ENCODE measurements at places on chromosomes 12 and 14.
A peak's percentile ranks its signal among the peaks of the same experiment; 100 is the strongest.

DNA sequence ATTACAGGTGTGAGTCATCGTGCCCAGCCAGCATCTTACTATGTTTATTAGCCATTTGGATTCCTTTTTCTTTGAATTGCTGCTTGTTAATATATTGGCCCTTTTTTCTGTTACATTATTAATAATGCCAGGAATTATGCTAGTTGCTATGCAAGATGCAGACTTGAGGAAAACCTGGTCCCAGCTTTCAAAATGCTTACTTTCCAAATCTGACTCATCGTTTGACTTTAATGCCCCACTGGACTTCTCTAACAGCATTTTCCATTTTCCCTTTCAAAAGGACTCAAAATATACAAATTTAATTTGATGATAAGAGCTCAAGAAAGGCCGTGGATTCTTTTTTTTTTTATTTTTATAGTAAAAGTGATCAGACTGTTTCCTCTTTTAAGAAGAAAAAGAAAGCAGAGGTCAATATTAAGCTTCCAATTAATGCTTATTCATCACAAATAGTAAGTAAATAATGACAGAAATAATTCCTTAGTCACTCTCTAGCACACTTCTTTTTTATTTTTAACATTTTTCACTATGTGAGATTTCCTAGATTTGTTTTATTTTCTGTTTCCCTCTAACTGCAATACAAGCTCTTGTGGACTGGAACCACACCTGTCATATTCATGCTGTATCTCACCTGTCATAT, 146.1 kb upstream of the FGD4 start:
- no peak for DNase-seq

DNA sequence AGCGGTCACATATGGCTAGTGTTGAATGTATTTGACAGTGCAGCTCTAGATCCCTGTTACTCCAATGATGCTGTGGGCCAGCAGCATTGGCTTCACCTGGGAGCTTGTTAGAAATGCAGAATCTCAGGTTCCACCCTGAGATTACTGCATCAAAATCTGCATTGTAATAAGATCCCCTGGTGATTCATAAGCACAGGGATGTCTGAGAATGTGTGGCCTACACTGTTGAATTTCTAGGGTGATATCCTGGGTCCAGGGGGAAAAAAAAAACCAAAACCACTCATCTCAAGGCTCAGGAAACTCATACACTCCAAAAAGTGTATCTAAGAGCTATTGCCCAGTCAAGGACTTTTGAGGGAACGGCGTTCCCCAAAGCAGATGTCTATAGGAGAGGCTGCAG, 196.8 kb downstream of the PPM1H start:
- DNase-seq = no peak

GRCh38 chr14:81594012-81594411, 60.4 kb upstream of the SEL1L start:
- DNase-seq = no peak

GRCh38 chr12:127284870-127285431, 982.0 kb upstream of the TMEM132C start:
- DNase-seq = no peak

- DNase-seq = peak; percentile 25
Measured at GRCh38 chr12:131242741-131243496, 289.2 kb downstream of the ADGRD1 start.

GRCh38 chr14:51430633-51431032, 190.6 kb downstream of the TMX1 start:
- no peak for DNase-seq

DNA sequence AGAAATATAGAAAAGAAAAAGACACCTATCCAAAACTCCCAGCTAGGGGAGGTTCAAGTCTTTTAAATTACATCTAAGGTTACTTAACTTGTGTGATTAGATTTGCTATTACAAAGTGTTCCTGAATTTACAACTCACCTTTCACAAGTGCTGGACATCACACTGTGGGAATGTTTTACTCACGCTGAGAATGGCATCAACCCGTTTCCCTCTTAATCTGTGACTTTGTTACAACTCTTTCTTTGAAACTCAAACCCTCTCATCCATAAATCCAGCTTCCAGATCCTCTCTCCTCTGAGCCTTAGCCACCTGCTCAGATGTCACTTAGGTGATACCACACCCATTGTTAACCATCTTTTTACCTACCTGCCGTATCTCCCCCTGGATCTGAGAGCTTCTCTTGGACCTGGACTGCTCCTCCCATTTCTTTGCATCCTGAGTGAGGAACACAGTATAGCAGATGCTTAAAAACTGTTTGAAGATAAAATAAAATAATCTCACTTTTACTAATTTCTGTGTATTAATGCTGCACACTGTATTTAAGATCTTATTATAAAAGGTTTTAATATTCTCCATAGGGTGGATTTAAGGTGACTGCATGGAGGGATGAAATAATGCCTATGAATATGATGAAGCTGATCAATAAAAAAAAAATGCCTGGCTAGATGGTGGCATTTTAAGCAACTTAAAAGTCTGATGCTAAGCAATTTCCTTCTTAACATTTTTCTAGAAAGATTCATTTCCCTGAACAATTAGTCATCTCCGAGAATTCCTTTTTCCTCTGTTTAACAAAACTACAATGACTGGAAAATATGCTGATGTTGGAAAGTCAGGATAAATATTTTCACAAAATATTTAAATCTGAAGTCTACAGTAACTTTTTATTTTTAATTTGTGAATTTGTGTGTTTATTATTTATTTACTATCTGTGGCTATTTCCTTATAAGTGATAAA, 39.1 kb upstream of the NAP1L1 start:
- no peak for DNase-seq

- DNase-seq = no peak
Measured at GRCh38 chr12:7961395-7962178, 25.6 kb upstream of the SLC2A3 start.

GRCh38 chr12:57226588-57227314, 2.8 kb upstream of the SHMT2 start:
- DNase-seq = no peak

GRCh38 chr12:100717733-100718067, 76.9 kb upstream of the ANO4 start:
- no peak for DNase-seq

- DNase-seq = no peak
Measured at GRCh38 chr12:124883263-124884130, 19.8 kb upstream of the SCARB1 start.

DNA sequence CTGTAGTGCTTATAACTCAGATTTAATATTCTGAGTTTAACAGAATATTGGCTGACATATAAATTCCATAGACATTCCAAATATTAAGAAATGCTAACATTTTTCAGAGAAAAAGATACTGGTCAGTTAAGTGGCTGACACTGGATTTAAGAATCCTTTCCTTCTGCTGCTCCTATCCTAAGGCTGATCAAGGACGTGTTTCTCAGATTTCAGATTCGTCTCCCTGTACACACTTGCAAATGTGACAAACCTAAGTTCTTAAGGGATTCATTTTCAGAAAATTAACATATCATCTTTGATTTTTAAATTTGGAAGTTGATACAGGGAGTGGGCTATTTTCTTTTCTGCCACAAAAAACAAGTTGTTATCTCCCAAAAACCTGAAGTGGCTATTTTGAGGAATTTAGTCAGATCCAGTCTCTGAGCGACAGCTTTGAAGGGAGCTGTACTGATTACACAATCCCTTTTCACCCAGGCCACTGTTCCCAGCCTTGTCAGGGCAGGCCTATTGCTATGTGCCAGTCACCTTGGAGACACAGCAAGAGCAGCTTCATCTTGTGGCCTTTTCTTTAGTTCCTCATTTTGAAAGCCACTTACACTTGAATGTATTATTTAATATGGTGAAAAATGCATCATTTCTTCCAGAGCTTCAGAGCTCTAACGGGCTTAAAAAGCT, 370.6 kb downstream of the KCNH5 start:
- DNase-seq = no peak

GRCh38 chr12:27464220-27464554, 17.7 kb downstream of the SMCO2 start:
- no peak for DNase-seq

GRCh38 chr12:106090591-106091445, 47.9 kb downstream of the NUAK1 start:
- no peak for DNase-seq

- DNase-seq = no peak
Measured at GRCh38 chr12:11863478-11863906, 207.2 kb upstream of the BCL2L14 start.

DNA sequence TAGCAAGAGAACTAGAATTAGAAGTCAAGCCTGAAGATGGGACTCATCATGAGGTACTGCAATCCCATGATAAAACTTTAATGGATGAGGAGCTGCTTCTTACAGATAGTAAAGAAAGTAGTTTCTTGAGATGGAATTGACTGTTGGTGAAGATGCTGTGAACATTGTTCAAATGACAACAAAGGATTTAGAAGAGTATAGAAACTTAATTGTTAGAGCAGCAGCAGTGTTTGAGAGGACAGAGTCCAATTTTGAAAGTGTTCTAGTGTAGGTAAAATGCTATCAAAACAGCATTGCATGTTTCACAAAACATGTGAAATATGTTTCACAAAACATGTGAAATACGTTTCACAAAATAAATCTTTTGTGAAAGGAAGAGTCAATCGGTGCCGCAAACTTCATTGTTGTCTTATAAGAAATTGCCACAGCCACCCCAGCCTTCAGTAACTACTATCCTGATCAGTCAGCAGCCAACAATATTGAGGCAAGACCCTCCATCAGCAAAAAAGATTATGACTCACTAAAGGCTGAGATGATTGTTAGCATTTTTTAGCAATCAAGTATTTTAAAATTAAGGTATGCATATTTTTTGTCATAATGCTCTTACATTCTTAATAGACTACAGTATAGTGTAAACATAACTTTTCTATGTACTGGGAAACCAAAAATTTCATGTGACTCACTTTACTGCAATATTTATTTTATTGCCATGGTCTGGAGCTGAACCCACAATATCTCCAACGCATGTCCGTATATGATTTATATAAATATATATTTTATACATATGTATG, 173.4 kb upstream of the BMP4 start:
- no peak for DNase-seq

DNA sequence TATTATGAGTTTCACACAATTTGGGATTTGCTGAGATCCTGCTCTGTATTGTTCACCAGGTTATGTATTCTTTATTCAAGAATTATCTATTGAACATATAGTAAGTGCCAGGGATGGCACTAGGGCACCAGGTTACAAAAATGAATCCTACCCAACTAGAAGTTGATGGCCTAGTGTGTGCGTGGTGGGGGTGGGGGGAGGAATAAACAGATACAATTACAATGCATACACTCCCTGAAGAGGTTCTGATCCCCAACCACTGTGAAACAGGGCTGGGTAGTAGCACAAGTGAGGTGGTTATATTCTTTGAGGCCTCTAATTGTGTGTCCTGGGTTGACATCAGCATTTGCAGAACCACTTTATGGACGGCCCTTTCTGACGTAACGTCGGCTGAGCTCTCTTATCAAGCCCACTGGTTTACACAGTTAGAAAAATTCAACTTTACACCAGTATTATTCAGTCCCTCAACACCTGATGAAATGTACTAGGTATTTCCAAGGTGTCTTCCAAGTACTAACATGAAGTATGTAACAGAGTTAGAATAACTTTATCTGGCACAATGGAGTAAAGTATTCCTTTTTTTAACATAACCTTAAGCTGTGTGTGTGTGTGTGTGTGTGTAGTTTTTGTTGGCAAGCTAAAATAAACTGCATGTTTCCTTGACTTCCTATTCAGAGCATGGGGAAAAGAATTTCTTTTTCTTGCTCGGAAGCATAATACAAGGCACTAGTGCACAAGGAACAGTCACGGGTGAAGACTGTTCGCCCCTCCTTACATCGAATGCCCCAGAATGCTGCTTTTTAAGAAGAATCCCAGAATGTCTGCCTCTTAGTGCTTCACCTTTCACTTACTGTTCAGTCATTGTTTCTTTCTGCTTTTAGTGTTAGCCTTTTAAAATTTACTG, 8.1 kb upstream of the GLRX5 start:
- DNase-seq = peak; percentile 61

GRCh38 chr12:109804820-109805761, 28.1 kb downstream of the TRPV4 start:
- peak; percentile 49 for DNase-seq

DNA sequence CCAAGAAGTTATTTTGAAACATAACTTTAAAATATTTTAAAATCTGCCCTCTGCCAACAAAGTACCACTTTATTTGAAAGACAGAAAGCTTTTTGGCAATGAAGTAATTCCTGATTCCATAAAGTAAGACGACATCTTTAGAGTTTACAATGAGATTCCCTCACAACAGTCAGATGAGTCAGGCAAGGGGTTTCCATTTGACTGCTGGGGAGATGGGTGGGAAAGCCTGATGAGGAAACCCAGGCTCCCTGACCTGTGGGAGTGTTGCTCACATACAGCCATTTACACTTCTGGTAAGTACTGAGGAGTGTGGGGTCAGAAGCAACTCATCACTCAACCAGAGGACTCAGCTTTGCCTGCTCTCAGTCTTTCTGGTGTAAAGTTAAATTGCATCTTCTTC, 10.2 kb downstream of the KITLG start:
- DNase-seq = no peak

DNA sequence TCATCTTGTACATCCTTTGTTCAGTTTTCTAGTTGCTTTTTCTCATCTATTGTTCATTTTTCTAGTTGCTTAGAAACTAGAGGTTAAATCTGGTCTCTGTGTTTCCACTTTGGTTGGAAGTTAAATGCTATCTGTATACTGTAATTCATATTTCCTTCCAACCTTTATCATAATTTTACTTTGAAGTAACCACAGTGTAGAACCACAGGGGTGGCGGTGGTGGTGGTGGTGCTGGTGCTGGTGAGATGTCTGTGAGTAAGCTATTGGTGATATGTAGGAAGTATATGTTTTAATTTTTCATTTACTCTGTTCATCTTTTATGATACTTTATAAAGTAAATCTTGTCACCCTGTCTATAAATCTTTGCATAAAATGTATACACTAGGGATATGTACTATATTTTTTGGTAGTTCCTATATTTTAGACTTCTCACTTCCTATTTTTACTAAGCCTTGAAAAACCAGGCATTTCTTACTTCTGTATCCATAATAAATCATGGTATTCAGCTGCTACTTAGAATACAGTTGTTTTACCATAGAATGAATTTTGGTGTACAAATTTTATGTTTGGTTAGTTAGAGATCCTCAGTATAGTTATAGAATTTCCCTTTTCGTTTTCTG, 31.9 kb downstream of the CCDC91 start:
- no peak for DNase-seq

GRCh38 chr14:68421116-68421515, 371.8 kb downstream of the ZFP36L1 start:
- no peak for DNase-seq

GRCh38 chr12:79063258-79063657, 198.7 kb downstream of the SYT1 start:
- DNase-seq = no peak

- no peak for DNase-seq
Measured at GRCh38 chr12:52361553-52361952, 5.7 kb downstream of the KRT85 start.

- DNase-seq = no peak
Measured at GRCh38 chr12:127500512-127501035, 766.4 kb upstream of the TMEM132C start.
